Stimulated activated CD4-positive, alpha-beta T cell treated with anti-CD3 and anti-CD28 coated beads, Interleukin-4, amount 100 ng/mL, for 48 hours (primary cell): ENCODE measurements at places on chromosomes 7 and 10.

- DNase-seq = no peak
Measured at GRCh38 chr10:132188331-132188730, 1.6 kb downstream of the DPYSL4 start.

- DNase-seq = no peak
Measured at GRCh38 chr7:114939484-114940097, 17.7 kb downstream of the MDFIC start.

- no peak for DNase-seq
Measured at GRCh38 chr10:119352042-119352441, 144.7 kb downstream of the GRK5 start.

- DNase-seq = no peak
Measured at GRCh38 chr10:86363833-86364490, 2.6 kb downstream of the GRID1 start.

- DNase-seq = no peak
Measured at GRCh38 chr7:99365318-99366141, 9.0 kb upstream of the ARPC1B start.

DNA sequence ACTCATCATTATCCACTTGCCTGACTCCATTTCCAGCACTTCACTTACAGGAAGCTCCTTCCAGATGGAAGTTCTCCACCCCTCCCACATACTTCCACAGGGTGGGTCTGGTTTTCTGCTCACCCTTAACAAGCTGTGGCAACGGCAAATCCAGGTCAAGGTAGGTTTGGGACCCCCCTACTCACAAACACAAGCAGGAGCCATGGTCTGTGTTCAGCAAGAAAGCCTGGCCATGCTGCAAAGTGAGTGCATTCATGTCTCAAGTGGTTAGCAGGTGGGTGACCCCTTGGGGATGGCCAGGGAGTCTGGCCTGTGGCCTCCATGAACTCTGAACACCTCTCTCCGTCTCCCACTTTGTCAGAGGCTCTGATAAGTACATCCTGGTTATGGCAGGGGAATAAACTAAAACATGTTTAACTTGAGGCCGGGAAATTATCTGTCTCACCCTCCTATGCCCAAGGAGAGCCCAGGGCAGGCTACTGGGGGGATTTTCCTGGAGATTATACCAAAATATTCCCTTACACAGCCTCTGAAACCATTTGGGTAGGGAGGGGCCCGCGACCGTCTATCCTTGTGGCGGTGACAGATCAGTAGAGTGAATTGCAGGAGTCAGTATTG, 844 bp downstream of the XPNPEP1 start:
- no peak for DNase-seq

GRCh38 chr10:31697271-31698180, 231.1 kb downstream of the ARHGAP12 start:
- DNase-seq = no peak

- DNase-seq = no peak
Measured at GRCh38 chr10:33392706-33393105, 58.2 kb upstream of the NRP1 start.

DNA sequence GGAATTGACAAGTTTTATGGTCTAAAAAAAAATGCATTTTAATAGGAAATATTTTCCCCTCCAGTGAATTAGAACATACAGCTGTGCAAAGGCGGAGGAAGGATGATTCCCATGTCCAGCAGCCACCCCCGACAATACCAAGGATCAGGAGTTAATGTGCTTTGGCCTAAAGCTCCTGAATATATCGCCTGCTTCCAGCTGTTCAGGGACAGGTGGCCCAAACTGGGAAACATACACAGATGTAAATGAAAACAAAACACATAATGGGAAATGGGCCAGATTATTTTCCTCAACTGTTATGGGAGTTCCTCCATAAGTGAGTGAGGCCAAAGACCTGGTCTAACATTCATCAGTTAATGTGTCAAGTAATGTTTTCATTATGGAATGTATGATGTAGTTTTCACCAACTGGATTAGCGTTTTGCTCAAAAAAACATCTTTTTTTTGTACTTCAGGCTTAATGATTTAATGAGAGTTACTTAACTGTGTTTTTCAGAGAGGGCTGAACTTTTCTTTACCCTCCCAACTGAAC, 55.1 kb upstream of the LAMB1 start:
- DNase-seq = no peak

DNA sequence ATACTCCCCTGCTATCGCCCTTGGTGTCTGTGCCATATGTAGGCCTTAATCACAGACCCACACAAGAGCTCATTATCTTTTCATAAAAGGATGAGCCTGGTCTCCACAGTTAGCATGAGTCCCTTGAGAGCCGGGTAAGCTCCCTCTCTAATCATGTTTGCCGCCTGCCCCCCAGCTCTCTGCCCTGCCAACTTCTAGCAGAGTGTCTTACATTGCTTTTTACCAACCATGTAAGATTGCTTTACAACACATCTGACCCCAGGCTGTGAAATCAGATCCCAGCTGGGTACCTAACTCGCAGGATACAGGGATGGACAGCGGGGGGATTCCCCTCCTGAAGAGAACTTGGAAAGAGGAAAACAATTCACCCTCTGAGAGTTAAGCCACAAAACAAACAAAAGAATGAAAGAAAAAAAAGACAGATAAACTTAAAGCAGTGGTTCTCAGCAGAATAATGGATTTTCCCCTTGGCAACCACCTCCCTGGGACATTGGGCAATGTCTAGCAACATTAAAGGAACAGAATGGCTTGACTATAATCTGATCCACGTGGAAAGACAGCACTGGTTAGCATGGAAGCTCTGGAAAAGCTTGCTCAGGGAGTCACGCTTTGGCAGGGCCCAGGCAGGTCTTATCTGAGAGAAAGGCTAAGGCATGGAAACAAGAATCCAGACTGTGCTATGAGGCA, 39.4 kb upstream of the ATOH7 start:
- no peak for DNase-seq

- DNase-seq = no peak
Measured at GRCh38 chr7:151650161-151650560, 130.5 kb upstream of the RHEB start.

- DNase-seq = no peak
Measured at GRCh38 chr10:88978463-88978862, 12.1 kb upstream of the FAS start.
